ENCODE measurements at places on chromosomes 1 and 21.
A peak's percentile ranks its signal among the peaks of the same experiment; 100 is the strongest.

GRCh38 chr1:165886983-165887382 is 59.6 kb downstream of the UCK2 start:
- no peak for DNase-seq

- no peak for DNase-seq
These were observed 15.6 kb upstream of the HHAT start for GRCh38 chr1:210313046-210313595.

DNA sequence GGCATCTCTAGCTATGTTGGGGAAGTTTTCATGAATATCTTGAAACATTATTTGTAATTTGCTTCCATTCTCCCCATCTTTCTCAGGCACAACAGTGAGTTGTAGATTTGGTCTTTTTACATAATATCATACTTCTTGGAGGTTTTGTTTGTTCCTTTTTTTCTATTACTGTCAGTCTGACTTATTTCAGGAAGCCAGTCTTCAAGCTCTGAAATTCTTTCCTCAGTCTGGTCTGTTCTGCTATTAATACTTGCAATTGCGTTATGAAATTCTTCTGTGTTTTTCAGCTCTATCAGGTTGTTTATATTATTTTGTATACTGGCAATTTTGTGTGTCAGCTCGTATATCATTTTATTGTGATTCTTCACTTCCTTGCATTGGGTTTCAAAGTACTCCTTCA is 424.6 kb upstream of the PTBP2 start:
- no peak for DNase-seq

- no peak for DNase-seq
These were observed 13.6 kb downstream of the EVA1C start for GRCh38 chr21:32426066-32426465.

- DNase-seq, result no peak
These were observed 8.3 kb downstream of the XCL2 start for GRCh38 chr1:168535536-168535935.

GRCh38 chr1:109765896-109766615 is 2.3 kb upstream of the EPS8L3 start:
- DNase-seq, result no peak

DNA sequence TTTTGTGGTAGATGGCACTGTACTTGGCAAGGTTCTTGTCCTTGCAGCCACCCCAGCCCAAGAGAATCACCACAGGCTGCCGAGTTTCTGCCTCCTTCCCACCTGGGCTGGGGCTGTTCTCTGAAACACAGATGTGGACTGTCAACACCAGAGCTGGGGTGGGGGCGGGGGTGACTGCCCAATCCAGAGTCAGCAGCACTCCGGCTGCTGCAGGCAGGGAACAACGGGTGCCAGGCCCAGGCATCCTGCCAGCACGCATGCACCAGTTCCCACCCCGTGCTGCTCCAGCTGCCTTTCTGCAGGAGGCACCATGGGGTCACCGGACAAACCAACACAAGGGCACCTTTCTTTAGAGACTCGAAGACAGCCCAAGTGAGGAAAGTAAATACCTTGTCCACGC is 14.1 kb downstream of the TMEM53 start:
- no peak for DNase-seq

- no peak for DNase-seq
These were observed 17.7 kb upstream of the QSOX1 start for GRCh38 chr1:180136968-180137356.

DNA sequence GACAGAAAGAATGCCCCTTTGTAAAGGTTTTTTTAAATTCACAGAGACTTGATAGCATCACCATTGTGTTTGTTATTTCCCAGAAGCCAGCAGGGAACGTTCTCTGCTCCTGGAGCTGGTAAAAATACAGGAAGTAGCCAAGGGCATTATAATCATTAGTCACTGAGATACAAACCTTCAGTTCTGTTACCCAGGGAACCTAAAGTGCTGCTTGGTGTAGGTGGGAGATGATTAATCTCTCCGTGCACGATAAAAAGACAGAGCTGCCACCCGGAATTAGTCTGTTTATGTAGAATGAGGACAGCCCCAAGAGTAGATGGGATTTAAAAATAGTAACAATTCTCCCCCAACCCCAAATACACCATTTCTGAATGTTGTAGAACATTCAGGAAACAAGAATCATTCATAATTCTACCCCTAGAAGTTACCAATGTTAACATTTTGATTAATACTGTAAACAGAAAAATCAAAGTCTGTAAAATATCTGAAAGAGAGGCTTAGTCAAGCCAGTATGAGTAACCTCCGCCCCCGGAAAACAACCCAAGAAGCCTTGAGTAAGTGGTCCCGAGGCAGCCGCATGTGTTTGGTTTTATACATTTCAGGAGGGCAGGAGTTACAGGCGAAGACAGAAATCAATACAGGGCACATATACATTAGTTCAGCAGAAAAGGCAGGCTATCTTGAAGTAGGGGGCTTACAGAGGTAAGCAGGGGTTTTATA is 45.3 kb upstream of the CTBS start:
- peak; percentile 68 for DNase-seq

- no peak for DNase-seq
These were observed 89.7 kb upstream of the RGS1 start for GRCh38 chr1:192485692-192486436.

GRCh38 chr1:87963556-87963955 is 634.9 kb downstream of the LMO4 start:
- no peak for DNase-seq

DNA sequence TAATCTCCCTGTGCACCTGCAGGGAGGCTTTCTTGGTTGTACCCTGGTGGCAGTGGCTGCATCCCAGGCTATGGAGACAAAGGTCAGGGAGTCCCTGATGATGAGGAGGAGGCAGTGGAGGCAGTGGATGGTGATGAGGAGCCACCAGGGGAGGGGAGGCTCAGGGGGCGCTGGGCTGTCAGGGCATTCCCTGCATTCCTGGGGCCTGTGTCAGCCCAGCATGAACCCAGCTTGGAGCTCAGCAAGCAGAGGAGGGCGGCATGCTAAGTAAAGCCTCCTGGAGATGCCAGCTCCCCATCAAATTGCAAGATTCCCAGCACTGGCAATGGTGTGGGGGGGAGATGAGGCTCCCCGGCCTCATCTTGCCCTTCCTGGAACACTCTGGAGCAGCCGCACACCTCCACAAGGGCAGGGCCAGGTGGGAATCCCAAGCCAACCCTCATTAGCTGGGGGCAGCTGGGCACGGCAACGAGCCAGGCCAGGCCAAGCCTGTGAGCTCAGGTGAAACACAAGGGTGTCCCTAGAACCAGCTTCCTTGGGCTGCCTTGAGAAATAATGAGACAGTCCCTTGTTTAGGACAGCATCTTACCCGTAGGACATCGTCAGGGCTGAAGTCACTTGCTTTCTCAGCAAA is 469.5 kb downstream of the MATN1 start:
- no peak for DNase-seq

GRCh38 chr1:216723274-216723780 is at the start of gene ESRRG:
ESRRG (minus strand) TSS chr1:216723429; CDS start chr1:216723299, 130 bp downstream.
- DNase-seq, result peak; percentile 89

DNA sequence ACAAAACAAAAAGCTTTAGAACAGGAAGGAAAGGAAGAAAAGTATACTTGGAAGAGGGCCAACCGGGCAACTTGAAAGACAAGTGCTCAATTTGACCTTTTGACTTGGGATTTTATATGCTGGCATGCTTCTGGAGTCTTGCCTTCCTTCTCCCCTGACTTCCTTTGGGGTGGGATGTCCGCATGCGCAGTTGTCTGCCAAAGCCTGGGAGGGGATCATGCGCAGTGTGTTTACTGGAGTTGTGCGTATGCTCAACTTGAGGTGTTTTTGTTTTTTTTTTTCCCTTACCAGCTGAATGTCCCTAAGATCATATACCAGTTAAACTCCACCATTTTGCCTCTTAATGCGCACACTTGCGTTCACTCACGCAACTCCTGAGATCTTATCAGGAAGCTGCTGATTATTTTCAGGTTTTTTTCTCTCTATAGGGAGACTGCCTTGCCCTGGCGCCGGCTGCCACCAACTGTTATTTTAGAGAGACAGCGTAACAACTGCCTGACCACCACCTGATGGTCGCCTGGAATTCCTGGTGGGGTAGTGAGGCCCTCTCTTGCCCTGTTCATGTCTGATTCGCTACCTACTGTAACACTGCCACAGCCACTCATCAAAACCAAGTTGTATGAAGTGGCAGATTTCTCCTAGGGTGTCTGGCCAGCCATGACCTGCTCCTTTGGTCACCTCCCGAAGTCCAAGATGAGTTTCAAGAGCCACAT is 138.7 kb upstream of the ZNF644 start:
- DNase-seq, result no peak

GRCh38 chr21:39221282-39221996 is 38.2 kb upstream of the PSMG1 start:
- no peak for DNase-seq

DNA sequence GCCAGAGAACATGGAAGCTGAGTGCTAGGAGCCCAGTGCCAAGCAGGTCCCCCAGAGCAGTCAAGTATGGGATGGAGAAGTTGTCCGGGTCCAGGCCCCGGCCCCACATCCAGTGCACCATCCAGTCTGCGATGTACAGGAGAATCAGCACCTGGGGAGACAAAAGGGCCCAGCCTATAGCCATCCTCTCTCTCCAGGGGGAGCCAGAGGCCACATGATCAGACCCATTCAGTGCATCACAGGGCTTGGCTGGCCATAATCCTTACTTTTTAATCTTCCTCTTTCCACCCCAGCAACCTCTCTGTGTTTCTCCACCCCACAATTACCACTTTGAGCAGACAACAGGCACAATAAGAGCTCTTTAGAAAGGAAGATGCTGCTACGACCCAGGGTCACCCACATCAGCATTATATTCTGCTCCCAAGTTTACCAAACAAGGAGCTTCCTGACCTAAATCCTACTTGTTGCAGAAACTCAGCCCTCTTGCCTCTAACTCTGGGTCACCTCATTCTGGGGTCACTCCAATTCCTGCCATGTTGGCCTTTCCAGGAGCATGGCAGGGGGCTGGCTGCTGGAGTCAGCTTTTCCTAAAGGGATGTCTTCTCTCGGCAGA is 16.4 kb upstream of the RAB29 start:
- DNase-seq, result no peak

DNA sequence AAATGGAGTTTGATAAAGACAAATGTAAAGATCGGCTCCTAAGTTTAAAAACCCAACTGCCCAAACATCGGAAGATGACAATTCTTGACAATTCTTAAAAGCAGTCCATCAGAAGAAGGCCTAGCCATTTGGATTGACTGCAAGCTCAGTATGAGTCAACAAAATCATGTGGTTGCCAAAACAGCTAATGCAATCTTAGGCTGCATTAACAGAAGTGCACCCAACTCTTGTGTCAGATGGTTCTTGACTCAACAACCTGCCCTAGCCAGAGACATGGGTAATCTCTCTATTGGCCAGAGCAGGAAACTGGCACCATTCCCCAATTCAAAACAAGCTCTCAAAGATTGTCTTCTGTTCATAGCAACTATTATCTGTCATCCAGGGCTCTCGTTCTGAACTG is 9.9 kb upstream of the NCF2 start:
- DNase-seq, result no peak

DNA sequence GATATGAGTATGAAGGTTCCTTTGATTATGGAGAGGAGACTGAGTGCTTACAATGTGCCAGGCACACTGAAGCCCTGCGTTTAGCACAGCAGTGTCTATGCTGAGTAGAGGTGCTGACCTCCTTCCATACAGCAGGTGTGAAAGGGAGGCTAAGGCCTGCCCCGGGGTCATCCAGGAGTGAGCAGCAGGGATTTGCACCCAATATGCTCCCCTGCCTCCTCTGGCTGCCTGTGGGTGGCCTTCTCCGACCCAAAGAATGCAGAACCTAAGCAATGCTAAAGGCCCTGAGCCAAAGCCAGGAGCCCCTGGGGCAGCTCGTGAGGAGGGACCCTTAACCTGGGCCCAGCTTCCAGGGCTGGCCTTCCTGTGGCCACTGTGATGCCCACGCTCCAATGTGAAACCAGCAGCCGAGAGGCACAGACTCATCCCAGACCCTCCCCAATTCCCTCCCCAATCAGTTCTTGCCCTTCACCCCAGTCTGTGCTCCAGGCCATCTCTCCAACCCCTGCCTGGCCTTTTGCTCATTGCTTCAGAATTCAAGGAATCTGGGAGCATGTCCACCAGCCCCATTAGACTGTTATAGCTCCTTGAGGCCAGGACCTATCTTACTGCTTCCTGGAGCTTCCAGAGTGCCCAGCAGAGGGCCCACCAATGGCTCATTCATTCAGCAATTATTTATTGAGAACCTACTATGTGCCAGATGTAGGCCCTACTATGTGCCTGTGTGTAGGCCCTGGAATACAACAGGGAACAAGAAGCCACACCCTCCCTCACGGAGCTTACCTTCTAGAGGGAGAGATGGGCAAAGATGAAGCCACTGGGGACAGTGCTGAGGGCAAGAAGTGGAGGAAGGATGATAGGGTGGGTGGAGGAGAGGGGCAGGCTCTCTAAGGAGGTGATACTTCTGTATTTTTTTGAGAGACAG is 53.3 kb downstream of the TAS1R2 start:
- no peak for DNase-seq

- DNase-seq, result no peak
These were observed 35.6 kb downstream of the TMEM63A start for GRCh38 chr1:225846331-225847310.

Measured in NCI-H2081 treated with DMSO at 0.1 percent for 48 hours (cell line).